ENCODE measurements at places on chromosomes 2 and 18.

- no peaks in the 10 kb centered on the region for H3K4me1 ChIP-seq
- no peaks in the 10 kb centered on the region for H3K36me3 ChIP-seq
- H3K27ac ChIP-seq, result no peak overlapping the region
- no peak overlapping the region for H3K4me3 ChIP-seq
These were observed 415.5 kb downstream of the CBLN2 start for GRCh38 chr18:72128649-72129048.

DNA sequence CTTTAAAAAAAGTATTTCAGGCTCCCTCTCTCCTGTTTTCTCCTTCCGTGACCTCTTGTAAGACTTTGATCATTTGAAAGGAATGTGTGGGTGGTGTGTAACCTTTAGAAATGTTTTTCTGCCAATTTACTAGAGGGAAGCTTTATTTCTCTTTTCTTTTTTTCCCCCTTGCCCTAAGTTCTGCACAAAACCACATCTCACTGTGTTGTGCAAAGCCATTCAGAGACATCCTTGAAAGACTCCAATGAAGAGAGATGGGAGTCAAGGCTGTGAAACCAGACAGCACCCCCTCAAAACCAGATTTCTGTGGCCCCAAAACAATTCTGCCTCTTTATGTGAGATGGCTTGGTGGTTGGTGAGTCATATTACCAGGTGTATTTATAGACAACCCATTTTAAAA is 184.6 kb upstream of the ERBB4 start:
- H3K4me1 ChIP-seq, result no peaks in the 10 kb centered on the region
- no peak for DNase-seq
- no peaks in the 10 kb centered on the region for H3K36me3 ChIP-seq
- no peak overlapping the region for H3K4me3 ChIP-seq
- H3K27ac ChIP-seq, result no peak overlapping the region

- H3K4me3 ChIP-seq, result no peak overlapping the region
- no peak for DNase-seq
- peaks cover 2% of the 10 kb centered on the region for H3K36me3 ChIP-seq
- no peaks in the 10 kb centered on the region for H3K4me1 ChIP-seq
- no peaks in the 10 kb centered on the region for H3K27me3 ChIP-seq
These were observed 80.5 kb downstream of the TMEM185B start for GRCh38 chr2:120142528-120143219.

- H3K4me1 ChIP-seq, result no peaks in the 10 kb centered on the region
- DNase-seq, result no peak
- no peak overlapping the region for H3K27ac ChIP-seq
- H3K4me3 ChIP-seq, result no peak overlapping the region
- H3K36me3 ChIP-seq, result no peaks in the 10 kb centered on the region
These were observed 251.0 kb upstream of the CHAC2 start for GRCh38 chr2:53516650-53517049.

DNA sequence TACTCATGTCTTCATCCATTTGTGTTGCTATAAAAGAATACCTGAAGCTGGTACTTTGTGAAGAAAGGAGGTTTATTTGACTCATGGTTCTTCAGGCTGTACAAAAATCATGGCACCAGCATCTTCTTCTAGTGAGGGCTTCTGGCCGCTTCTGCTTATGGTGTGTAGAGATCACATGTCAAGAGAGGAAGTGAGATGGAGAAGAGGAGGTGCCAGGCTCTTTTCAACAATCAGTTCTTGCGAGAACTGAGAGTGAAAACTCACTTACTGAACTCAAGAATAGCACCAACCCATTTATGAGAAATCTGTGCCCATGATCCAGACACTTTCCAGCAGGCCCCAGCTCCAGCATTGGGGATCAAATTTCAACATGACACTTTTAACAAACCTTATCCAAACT is 30.0 kb upstream of the BARD1 start:
- no peak overlapping the region for H3K27ac ChIP-seq
- no peaks in the 10 kb centered on the region for H3K4me1 ChIP-seq
- H3K4me3 ChIP-seq, result no peak overlapping the region
- H3K27me3 ChIP-seq, result no peaks in the 10 kb centered on the region

GRCh38 chr2:102285368-102285767 is 26.0 kb upstream of the IL1RL1 start:
- no peaks in the 10 kb centered on the region for H3K4me1 ChIP-seq
- no peak overlapping the region for H3K4me3 ChIP-seq
- DNase-seq, result no peak
- peaks cover 2% of the 10 kb centered on the region for H3K27me3 ChIP-seq

DNA sequence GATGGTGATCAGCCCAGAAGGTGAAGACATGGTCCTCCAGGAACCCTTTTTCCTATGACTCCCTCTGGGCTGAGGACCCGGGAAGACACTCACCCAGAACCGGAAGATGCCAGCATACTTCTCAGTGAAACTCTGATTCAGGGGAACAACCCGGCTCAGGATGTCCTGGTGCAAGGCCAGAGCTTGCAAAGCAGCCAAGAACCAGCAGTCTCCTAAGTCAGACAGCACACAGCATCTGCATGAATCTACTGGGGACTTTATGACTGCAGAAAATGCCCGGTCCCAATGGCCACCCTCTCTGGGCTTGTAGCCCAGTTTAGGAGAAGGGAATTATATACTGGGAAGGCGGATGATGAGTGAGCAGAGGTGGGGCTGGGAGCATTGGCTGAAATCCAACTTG is 15.3 kb downstream of the CAPN14 start:
- no peaks in the 10 kb centered on the region for H3K36me3 ChIP-seq
- no peaks in the 10 kb centered on the region for H3K4me1 ChIP-seq
- no peak for DNase-seq

DNA sequence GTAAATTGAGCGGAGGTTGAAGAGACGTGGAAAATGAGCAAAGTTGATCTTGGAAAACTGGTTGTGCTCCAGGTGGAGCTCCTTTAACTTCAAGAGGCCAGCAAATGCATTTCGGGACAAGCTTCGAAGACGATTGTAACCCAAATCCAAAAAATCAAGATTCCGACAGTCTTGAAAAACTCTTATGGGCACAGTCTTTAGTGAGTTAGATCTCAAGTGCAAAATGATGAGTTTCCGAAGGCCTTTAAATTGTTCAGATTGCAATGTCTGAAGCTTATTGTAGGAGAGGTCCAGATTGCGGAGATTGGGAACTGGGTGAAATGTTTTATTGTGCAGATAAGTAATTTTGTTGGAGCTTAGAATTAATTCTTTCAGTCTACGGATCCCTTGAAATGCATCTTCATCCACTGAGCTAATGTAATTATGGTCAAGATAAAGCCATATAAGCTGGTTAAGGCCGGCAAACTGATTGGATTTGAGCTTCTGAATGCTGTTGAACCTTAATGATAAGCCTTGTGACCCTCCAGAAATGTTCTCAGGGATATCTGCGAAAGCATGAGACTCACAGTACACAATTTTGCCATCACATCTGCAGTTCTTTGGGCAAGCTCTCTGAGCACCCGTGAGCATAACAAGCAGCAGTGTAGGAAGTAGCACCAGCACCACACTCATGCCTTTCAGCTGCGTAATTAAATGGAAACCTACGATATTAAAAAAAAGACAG is 2.9 kb downstream of the LRRTM4 start:
- H3K36me3 ChIP-seq, result no peaks in the 10 kb centered on the region
- H3K4me1 ChIP-seq, result no peaks in the 10 kb centered on the region
- H3K4me3 ChIP-seq, result no peak overlapping the region
- no peaks in the 10 kb centered on the region for H3K27me3 ChIP-seq
- H3K27ac ChIP-seq, result no peak overlapping the region

DNA sequence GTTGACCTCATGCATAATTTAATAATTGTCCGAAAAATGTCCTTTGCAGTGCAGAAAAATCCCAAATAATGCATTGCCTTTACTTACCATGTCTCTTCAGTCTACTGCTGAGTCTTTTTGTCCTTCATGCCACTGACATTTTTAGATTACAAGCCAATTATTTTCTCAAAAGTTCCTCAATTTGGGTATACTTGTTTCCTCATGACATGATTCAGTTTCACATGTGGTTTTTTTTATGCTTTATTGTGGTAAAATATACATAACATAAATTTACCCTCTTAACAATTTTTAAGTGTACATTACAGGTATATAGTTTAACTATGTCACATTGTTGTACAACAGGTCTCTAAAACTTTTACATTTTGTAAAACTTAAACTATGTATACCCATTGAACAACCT is 81.0 kb downstream of the EPC2 start:
- H3K27ac ChIP-seq, result no peak overlapping the region
- DNase-seq, result no peak
- no peaks in the 10 kb centered on the region for H3K27me3 ChIP-seq
- peaks cover 4% of the 10 kb centered on the region for H3K4me1 ChIP-seq
- H3K4me3 ChIP-seq, result no peak overlapping the region
- no peaks in the 10 kb centered on the region for H3K36me3 ChIP-seq

DNA sequence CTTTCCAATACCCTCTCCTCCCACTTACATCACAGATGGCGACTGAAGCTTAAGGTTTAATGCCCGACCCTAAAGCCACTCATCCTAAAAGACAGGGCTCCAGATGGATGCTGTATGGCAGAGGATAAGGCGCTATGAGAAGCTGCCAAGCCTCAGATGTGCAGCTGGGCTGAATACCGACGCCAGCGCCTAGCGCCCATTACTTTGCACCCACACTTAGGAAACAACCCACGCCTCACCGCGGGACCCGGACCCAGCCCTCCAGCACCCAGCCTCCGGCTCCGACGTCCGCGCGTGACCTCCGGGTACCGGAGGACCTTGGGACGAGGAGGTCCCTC is 335 bp downstream of the TRAK2 start:
- H3K27ac ChIP-seq, result peak overlapping the region; percentile 92
- H3K36me3 ChIP-seq, result no peaks in the 10 kb centered on the region
- DNase-seq, result no peak
- H3K4me1 ChIP-seq, result peaks cover 24% of the 10 kb centered on the region
- no peaks in the 10 kb centered on the region for H3K27me3 ChIP-seq
- peak overlapping the region; percentile 93 for H3K4me3 ChIP-seq

- DNase-seq, result no peak
- no peak overlapping the region for H3K4me3 ChIP-seq
- no peaks in the 10 kb centered on the region for H3K36me3 ChIP-seq
- H3K27ac ChIP-seq, result no peak overlapping the region
These were observed 152.8 kb downstream of the TMEM18 start for GRCh38 chr2:524442-524841.

GRCh38 chr2:130987519-130988425 is 105.5 kb downstream of the FAM168B start:
- H3K4me3 ChIP-seq, result no peak overlapping the region
- no peaks in the 10 kb centered on the region for H3K36me3 ChIP-seq
- no peak for DNase-seq
- H3K4me1 ChIP-seq, result no peaks in the 10 kb centered on the region
- H3K27me3 ChIP-seq, result no peaks in the 10 kb centered on the region

DNA sequence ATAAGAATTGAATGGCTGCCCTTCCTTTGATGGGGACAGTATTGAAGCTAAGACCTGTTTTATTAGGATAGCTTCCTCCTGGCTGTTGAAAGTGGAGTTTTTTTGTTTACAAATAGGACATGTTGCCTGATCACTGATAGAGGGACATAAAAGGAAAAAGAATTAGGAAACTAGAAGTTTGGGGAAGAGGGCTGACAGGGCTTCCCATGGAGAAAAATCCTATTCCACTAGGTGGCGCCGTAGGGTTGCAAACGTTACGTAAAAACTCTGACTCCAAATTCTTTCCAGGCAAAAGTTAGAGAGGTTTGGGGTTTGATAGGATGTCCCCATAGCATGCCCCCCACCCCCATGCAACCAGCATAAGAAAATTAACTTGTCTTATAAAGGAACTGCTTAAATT is 11.1 kb upstream of the RBFA start:
- no peak for DNase-seq
- no peaks in the 10 kb centered on the region for H3K36me3 ChIP-seq
- H3K27ac ChIP-seq, result no peak overlapping the region
- no peaks in the 10 kb centered on the region for H3K4me1 ChIP-seq
- no peak overlapping the region for H3K4me3 ChIP-seq

DNA sequence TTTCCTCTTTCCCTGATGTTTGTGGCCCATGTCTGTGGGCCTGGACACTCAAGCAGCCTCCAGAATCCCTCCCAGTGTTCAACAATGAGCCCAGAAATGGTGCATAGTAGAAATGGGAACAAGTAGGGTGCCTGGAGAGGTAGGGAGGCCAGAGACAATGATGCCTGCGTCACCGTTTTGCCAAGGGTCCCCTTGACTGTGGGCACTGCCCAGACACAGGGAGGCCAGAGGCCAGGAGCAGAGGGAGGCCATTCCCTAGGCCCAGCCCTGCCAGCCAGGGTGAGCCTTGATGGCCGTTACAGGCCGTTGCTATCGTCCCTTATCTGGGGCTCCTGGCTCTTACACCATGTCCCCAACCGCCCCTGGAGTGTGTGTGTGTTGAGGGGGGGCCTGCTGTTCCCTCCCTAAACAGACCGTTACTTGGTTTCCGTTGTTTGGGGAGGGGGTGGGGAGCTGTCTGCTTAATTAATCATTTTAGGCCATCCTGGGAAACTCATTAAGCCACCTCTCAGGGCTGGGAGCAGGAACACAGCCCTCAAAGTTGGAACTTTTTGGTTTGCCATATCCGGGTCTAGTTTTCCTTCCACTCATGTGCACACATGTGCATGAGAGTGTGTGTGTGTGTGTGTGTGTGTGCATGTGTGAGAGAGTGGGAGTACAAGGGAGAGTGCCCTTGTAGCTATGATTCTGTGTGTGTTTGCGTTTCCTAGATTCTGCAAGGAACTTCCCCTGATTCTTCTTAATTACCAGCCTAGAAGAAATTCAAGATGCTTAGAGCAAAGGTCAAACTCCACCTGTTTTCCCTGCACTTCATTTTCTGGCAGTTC is 135.2 kb upstream of the HAAO start:
- no peaks in the 10 kb centered on the region for H3K36me3 ChIP-seq
- H3K27ac ChIP-seq, result peak overlapping the region; percentile 95
- no peaks in the 10 kb centered on the region for H3K27me3 ChIP-seq
- DNase-seq, result peak; percentile 85

- no peak overlapping the region for H3K27ac ChIP-seq
- DNase-seq, result peak; percentile 35
- H3K4me3 ChIP-seq, result no peak overlapping the region
- H3K36me3 ChIP-seq, result no peaks in the 10 kb centered on the region
- no peaks in the 10 kb centered on the region for H3K4me1 ChIP-seq
These were observed 259.4 kb downstream of the ANAPC1 start for GRCh38 chr2:111624411-111625156.

- DNase-seq, result no peak
- no peak overlapping the region for H3K4me3 ChIP-seq
- no peaks in the 10 kb centered on the region for H3K4me1 ChIP-seq
- no peaks in the 10 kb centered on the region for H3K27me3 ChIP-seq
These were observed 311.4 kb downstream of the PTPRM start for GRCh38 chr18:7878265-7879211.

DNA sequence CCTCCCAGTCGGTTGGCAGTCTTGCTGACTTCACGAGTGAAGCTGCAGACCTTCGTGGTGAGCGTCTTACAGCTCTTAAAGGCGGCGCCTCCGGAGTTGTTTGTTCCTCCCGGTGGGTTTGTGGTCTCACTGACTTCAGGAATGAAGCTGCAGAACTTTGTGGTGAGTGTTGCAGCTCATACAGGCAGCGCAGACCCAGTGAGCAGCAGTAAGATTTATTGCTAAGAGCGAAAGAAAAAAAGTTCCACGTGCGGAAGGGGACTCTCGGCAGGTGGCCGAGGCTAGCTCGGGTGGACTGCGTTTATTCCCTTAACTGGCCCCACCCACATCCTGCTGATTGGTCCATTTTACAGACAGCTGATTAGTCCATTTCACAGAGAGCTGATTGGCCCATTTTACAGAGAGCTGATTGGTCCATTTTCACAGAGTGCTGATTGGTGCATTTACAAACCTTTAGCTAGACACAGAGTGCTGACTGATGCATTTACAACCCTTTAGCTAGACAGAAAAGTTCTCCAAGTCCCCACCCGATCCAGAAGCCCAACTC is 240.3 kb downstream of the LRATD1 start:
- H3K4me1 ChIP-seq, result no peaks in the 10 kb centered on the region
- H3K36me3 ChIP-seq, result no peaks in the 10 kb centered on the region
- no peak overlapping the region for H3K27ac ChIP-seq
- DNase-seq, result no peak

GRCh38 chr18:50880119-50880465 is 1.2 kb downstream of the ME2 start:
- DNase-seq, result no peak
- H3K36me3 ChIP-seq, result no peaks in the 10 kb centered on the region
- no peaks in the 10 kb centered on the region for H3K27me3 ChIP-seq
- peaks cover 2% of the 10 kb centered on the region for H3K4me1 ChIP-seq
- peak overlapping the region; percentile 91 for H3K4me3 ChIP-seq

Data from small intestine (tissue), 16 donors.